ENCODE measurements at places on chromosomes 11 and 22.

GRCh38 chr11:35629914-35630313, 11.7 kb downstream of the FJX1 start:
- DNase-seq = no peak

DNA sequence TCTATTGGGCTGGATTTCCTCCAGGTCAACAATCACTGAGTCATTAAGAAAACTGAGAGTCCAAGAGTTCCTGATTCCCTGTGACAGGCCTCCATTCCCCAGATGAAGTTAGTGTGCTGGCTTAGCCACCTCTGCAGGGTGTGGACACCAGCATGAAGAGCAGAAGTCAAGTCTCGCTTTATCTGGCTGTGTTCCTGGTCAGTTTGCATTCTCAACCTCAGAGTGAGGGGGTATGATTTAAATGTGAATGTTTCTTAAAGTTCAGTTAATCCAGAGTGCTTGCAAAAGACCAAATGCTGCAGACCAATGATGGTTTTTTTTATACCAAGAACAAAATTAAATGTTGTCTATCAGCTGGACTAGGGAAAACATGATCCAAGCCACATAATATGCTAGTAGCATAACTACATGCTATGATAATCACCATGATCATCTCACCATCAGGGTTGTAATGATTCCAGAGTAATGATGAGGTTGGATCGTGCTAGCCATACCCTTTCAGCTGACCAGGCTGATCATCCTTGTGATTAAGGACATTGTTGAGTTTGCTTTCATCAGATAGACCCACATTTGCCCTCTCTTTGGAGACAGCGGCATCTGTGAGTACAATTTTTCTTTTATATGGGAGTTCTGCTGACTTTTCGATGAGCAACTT, 145.8 kb upstream of the ARHGAP20 start:
- no peak for DNase-seq

DNA sequence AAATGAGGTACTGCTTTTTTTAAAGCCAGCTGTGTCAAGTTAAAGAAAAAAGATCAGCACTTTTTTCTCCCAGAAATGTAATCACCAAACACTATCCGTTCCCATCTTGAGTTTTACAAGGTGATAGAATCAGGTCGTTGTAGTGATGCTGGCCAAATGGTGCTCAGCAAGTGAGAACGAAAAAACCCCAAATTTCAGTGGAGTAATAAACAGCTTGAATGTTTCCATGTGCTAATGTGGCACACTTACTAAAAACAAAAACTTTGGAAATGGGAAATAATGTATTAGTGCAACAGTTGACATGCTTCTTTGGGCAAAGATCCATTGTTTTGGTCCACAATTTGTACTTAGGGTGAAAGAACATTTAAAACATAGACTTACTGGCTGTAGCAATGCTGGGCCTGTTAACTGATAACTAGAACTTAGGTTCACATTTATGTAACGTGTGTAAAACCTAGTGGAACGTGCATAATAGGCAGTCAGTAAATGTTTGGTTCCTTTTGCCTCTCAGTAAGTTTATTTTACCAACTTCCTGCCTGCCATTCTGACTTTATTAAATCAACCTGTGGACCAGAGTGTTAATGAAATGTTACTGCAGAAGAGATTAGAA, 15.4 kb upstream of the GDPD4 start:
- DNase-seq = no peak

DNA sequence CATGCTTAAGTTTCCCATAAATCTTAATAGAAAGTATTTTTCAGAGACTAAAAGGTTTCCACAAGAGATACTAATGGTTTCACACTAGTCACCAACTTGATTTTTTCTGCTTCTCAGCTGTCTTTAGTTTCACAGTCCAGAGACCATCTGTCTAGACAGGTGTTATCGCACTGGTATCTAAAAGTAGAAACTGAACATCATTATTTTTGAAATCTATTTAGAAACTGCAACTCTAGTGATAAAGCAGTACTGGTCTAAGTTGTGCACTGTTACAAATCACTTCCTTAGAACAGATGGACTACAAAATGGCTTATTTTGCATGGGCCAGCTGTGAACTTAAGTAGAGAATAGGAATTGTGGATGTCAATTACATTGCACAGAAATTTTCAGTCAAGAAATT, 78.0 kb downstream of the CNTN5 start:
- DNase-seq = no peak

DNA sequence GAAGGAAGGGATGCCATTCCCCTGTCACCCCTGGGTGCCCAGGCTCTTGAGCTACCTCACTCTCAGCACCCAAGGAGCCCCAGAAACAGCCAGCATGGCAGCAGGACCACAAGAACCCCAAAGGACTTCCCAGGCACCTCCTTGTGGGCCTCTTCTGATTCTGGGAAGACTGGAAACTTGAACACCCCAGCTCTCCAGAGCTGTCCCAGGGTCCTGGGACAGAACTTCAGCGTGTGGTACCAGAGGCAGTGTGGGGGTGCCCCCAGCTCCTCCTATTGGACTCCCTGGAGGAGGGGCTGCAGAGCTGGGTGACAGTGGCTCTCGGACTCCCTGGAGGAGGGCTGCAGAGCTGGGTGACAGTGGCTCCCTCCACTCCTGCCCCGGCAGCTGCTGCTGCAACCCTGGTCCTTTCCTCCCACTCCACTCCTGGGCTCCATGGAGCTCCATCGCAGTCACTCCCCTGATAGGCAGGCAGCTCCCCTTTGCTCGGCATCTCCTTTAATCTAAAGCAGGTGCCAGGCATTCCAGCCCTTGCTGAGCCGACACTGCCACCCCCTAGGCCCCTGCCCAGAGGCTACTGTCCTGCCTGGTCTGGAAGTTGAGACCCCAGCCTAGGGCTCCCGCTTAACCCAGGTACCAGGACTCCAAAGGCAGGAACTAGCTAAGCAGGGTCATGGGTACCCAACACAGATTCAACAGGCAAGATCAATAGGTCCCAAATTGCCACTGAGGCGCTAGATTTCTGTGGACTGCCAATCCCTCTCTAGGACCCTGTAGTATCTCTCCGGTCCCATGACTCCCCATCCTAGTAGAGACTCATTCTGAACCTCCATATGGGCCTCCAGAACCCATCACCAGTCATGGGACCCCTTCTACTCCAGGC, 2.7 kb downstream of the BCL9L start:
- no peak for DNase-seq

GRCh38 chr11:76636826-76637460, 33.6 kb downstream of the LRRC32 start:
- DNase-seq = peak; percentile 4

- no peak for DNase-seq
Observed at GRCh38 chr11:96038046-96038445, 114.1 kb upstream of the MTMR2 start.

DNA sequence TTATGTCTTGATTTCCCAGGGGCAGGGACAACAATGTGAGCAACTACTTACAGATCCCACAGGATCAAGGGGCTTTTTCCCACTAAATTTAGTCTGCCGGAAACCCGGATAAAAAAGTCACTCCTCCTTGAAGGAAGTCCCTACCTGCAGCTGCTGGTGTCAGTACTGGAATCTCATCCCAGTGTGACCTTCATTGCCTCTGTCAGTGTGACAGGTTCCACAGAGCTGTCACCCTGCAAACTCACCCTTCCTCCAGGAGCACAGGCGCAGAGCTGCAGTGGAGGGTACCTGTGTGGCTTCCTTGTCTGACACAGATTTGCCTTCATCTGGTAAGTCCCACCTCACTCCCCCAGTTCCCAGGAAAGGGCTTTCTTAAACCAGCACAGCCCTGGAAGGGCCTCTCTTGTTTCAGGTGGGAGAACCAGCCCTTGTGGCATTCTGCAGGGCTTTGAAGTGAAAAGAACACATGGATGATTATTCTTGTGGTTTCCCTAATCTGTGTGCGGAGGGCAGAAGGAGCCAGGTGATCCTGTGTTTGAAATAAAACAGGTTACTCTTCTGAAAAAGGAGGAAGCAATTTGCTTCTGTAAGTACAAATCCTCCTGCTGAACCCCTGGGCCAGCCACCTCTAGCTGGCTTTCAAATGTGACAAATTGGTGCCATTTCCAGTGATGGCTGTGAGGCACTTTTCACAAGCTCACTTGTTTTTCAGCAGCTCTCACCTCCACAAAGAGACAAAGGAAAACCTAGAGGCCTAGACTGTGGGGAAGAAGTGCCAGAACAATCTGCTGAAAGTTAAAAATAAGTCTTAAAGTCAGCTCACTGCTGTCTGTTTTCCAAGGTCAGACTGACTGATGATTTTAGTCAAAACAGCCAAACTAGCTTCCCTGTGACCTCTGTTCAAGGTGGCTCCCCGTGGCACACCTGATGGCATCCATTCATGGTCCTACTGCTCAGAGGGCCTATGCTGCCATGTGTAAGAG, 9.2 kb upstream of the PRSS23 start:
- no peak for DNase-seq

DNA sequence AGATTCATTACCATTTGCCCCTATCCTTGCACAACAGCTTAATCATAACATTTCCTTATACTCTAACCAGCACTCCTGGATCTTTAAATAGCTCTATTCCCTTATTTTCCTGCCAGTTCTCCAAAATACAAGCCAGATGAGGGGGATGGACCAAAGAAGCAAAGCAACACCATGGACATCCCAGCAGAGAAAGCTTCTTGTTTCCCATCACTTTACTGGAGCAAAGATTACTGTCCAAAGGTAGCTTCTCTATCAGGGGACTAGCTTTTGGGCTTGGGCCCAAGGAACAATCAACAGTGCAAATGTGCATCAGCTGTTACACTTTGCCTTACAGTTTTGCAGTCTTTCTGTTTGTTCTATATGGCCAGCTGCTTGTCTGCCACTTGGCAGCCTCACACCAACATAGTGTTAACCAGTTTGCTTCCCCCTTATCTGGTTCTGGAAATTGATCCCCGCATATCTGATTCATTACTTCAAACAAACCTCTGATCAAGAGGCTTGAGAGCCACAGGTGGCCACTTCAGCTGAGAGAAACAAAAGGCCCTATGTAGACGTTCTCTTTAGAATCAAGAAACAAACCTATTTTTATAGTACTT, 814.3 kb downstream of the METTL15 start:
- no peak for DNase-seq

- no peak for DNase-seq
Observed at GRCh38 chr11:19605520-19606371, 106.9 kb upstream of the NAV2 start.

GRCh38 chr11:16191868-16192240, 164.5 kb downstream of the SOX6 start:
- no peak for DNase-seq

DNA sequence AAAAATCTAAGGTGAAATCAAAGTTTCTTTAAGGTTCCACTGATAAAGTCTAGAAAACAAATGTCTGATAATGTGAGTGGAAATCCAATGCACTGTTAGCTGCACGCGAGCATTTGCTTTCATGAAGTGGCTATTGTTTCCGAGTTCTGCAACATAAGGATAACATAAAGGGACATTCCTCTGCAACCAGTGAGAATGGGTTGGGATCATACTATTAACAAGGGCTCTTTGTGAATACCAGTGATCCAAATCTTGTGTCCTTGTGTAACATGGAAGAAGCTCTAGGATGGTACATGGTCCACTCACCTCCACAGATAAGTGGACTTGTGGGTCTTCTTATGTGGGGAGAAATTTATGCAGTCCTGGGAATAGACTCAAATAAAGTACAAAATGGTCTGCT, 24.6 kb downstream of the APIP start:
- DNase-seq = no peak

- DNase-seq = no peak
Observed at GRCh38 chr22:17097701-17098100, 12.9 kb downstream of the IL17RA start.

DNA sequence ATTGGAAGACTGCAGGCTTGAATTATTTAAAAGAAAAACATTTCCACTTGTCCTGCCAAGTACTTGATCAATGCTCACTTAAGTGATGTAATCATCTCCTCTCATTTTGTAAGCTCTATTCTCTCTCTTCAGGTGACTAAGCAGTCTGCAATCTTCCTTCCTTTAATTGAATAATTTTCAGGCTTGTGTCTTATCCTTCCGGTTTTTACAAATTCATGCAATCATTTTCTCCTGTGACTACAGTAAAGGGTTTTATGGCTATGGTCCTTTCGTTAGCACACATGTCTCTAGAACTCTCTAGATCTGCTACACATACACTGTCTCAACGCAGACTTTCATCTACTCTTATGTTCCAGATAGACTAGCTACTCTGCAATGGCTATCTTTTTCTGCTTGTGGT, 12.6 kb upstream of the UPB1 start:
- DNase-seq = no peak

DNA sequence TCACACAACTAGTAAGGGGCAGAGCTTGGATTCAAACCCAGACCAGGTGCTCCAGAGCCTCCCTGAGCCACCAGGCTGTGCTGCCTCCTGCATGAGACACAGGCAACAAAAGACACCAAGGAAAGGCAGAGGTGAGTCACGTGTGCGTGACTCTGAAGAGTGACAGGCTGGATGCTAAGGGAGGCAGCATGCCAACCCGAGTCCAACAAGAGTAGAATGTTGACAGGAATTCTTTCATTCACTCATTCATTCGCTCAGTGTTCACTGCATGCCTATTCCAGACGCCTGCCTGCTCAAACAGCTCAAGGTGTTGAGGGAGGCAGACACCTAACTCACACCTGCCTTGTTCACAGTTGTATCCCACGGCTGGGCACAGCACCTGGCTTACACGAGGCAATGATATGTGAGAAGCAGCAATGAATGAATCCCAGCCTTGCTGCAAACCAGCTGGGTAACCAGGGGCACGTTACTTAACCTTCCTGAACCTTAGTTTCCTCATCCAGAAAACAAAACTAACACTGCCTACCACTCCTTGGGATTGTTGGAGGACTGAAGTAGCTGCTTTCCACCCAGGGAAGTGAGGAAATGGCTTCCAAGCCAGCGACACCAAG, 73.8 kb upstream of the ARFGAP3 start:
- no peak for DNase-seq

DNA sequence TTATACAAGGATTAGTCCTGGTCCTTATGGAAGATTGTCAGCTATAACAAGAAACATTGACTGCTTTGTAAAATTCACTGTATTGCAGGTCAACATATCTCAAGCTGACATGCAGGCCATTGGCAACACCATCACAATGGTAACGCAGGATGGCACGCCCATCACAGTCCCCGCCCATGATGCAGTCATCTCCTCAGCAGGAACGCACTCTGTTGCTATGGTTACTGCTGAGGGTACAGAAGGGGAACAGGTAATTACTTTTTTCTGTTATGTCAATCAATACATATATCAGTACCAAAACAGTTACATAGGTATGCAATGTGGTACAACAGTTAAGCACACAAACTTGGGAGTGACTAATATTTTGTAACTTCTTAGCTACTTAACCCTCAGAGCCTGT, 55.3 kb downstream of the ZNF143 start:
- no peak for DNase-seq

- DNase-seq = no peak
Observed at GRCh38 chr22:27673839-27674238, 127.7 kb downstream of the MN1 start.

DNA sequence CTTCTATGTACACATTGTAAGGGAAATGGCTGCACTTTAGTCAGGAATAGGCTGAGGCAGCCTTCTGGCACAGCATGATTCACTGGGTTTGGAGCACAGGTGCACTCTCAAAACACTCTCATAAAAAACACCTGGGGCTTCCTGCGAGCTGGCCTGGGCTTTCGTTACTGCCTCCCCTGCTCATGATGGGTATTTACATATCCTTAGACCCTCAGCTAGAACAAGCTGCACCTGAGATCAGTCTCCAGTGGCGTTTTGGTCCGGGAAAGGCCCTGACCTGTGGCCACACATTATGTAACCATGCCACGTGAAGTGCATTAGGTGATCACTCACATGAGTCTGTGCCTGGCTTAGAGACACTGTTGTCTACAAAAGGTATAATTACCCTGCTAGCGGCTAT, 321.7 kb downstream of the TMEM135 start:
- no peak for DNase-seq

- no peak for DNase-seq
Observed at GRCh38 chr11:112159098-112160065, 4.5 kb downstream of the IL18 start.

GRCh38 chr22:36124666-36125065, 35.9 kb downstream of the APOL3 start:
- DNase-seq = no peak
